Mesenchymal stem cell (in vitro differentiated cells and primary cell): ENCODE measurements at places on chromosomes 7 and 10.

GRCh38 chr7:90788052-90788451 lies 191.9 kb downstream of the CDK14 start:
- DNase-seq, result no peak

GRCh38 chr10:26374426-26374825 lies 63.7 kb upstream of the APBB1IP start:
- no peak for DNase-seq

- no peak for DNase-seq
Measured at GRCh38 chr7:147251751-147252325, 1135.2 kb downstream of the CNTNAP2 start.

- no peak for DNase-seq
Measured at GRCh38 chr10:42883993-42884983, 101.7 kb downstream of the BMS1 start.

- DNase-seq, result no peak
Measured at GRCh38 chr10:9743639-9744038, 1274.0 kb upstream of the CELF2 start.

DNA sequence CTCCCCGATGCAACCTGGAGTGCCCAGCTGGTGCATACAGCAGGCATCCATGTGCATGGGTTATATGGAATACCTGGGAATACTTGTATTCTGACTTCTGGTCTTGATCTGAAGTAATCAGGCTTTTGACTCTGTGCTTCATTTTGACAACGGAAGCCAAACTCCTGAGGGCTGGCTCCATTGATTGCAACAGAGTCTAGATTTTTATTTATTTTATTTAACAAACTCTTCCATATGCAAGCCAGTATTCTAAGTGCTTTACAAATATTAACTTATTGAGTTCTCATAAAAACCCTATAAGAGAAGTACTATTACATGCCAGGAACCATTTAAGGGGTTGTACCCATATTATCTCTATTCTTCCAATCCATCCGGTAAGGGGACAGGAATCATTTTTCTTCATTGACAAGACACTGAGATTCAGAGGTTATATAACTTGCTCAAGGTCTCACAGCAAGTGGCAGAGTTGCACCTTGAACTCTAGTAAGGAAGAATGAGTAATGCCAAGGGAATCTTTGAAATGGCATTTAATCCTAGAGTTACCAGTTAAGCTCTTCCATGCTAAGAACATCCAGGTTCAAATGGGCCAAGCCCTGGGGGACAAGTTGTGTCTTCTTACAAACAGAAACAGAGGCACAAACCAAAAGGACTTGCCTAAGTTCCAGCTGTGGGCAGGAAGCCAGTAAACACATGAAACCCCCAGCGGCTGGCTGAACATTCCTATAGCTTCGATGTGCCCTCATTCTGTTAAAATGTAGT lies 241.0 kb downstream of the WDR11 start:
- peak; percentile 74 for DNase-seq

GRCh38 chr7:69537691-69538090 lies 60.6 kb upstream of the AUTS2 start:
- no peak for DNase-seq

- DNase-seq, result no peak
Measured at GRCh38 chr7:143382791-143383641, 1.9 kb downstream of the ZYX start.

GRCh38 chr7:74561898-74562613 lies 95.5 kb upstream of the GTF2I start:
- no peak for DNase-seq

- no peak for DNase-seq
Measured at GRCh38 chr7:43117095-43117494, 4.6 kb downstream of the HECW1 start.

GRCh38 chr10:12042409-12042796 lies 206 bp downstream of the UPF2 start:
- DNase-seq, result peak; percentile 53
